Fibroblast of pulmonary artery (primary cell): ENCODE measurements at places on chromosomes 7 and 10.

GRCh38 chr10:48251525-48252353, 22.8 kb downstream of the FRMPD2 start:
- no peak for DNase-seq

DNA sequence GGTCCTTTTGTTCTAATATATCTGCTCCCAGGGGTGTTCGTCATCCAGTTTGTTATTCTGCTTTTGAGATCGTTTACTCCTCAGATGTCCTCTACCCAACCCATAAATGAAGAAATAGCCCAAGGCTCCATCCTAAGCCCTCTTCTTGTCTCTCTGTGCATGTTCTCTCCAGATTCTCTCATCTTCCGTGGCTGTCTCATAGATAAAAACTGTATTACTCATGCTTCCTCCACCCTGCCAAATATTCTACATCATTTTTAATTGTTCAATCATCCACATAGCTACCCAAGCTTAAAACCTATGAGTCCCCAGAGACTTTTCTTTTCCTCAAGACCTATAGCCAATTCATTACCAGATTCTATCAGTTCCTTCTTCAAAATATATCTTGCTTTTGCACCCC, 44.9 kb downstream of the CAV1 start:
- DNase-seq: peak; percentile 68

GRCh38 chr10:50593523-50594376, 30.0 kb downstream of the SGMS1 start:
- peak; percentile 89 for DNase-seq

GRCh38 chr10:10873289-10873688, 144.4 kb upstream of the CELF2 start:
- peak; percentile 58 for DNase-seq

GRCh38 chr7:21941611-21942141, 4.0 kb downstream of the CDCA7L start:
- DNase-seq: peak; percentile 26

DNA sequence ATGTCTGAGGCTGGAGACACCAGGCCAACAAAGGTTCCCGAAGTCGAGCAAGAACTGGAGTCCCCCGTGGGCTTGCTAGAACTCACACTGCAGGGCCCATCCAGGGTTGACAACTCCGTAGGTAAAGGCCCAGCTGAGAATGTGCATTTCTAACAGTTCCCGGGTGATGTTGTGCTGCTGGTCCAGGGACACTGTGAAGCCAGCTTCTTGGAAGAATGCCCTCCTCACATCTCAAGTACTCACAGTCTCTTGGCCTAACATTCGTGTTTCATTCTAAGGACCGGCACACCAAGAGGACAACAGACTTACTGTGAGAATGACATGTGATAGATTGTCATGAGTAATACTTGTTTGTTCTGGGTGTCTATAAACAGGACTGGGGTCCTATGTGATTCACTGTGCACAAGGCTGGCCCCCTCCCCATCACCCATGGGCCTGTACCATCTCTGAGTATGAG, 682.3 kb upstream of the IGFBP3 start:
- DNase-seq: no peak

GRCh38 chr7:128352153-128352537, 8.4 kb upstream of the RBM28 start:
- peak; percentile 51 for DNase-seq

DNA sequence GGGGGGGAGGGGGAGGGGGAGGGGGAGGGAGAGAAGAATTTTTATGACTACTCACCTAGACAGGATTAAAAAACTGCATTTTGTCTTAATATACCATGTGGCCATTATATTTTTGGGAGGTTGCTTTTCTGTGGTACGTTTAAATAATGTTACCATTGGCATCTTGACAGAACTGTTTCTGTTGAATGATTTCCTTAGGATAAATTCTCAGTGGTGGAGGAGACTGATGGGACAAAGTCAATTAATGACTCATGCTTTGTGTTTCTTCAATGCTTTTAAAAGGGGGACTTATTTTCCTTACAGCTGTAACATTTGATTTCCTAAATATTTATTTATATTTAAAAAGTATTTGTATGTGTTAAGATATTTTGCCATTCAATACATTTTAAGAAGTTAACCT, 13.7 kb downstream of the AGR2 start:
- no peak for DNase-seq

- peak; percentile 13 for DNase-seq
These were observed 144.3 kb downstream of the KIF20B start for GRCh38 chr10:89845541-89846280.

- DNase-seq: no peak
These were observed 27.6 kb downstream of the PRKAR2B start for GRCh38 chr7:107072133-107072532.

GRCh38 chr10:119973281-119973680, 80.8 kb downstream of the SEC23IP start:
- DNase-seq: peak; percentile 2

DNA sequence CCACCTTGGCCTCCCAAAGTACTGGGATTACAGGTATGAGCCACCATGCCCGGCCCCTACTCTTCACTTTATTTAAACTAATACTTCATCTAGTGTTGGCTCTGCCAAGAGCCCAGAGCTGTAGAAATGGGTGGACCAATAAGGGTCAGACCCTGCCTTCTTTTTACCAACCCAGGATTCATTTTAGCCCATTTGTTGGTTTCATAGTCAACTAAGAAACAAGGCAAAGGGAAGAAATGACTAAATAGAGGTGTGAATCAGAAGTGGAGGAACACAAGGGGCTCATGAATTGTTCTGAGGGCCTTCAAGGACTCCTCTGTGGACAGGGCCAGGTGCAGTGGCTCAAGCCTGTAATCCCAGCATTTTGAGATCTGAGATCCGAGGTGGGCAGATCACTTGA, 1.1 kb downstream of the ANKRD2 start:
- DNase-seq: no peak

- DNase-seq: no peak
These were observed 173.7 kb downstream of the BUB3 start for GRCh38 chr10:123327896-123328295.
